CD4-positive, alpha-beta T cell treated with Interleukin-6 at 100 ng/mL for 8 hours (primary cell): ENCODE measurements at places on chromosomes 5 and 9.

GRCh38 chr9:134132208-134132870, 3.5 kb upstream of the WDR5 start:
- no peak for DNase-seq

GRCh38 chr9:16401701-16402100, 468.8 kb downstream of the BNC2 start:
- no peak for DNase-seq

DNA sequence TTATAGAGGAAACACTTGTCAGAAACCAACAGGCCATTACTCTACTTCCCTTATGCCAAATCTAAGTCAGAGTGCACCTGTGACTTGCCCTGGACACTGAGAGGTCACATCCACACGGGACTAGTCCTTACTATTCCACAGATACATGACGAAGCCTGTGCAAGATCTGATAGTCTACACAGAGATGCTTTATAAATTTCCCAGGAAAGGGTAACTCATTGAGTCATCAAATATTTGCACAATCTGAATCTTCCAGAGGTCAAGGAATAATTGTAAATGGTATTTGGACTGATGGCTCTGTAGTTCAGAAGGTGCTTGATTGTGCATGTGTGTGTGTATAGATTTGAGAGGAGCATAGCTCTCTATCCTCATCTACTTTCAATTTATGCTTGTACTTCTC, 55.2 kb upstream of the JAK2 start:
- DNase-seq, result no peak

DNA sequence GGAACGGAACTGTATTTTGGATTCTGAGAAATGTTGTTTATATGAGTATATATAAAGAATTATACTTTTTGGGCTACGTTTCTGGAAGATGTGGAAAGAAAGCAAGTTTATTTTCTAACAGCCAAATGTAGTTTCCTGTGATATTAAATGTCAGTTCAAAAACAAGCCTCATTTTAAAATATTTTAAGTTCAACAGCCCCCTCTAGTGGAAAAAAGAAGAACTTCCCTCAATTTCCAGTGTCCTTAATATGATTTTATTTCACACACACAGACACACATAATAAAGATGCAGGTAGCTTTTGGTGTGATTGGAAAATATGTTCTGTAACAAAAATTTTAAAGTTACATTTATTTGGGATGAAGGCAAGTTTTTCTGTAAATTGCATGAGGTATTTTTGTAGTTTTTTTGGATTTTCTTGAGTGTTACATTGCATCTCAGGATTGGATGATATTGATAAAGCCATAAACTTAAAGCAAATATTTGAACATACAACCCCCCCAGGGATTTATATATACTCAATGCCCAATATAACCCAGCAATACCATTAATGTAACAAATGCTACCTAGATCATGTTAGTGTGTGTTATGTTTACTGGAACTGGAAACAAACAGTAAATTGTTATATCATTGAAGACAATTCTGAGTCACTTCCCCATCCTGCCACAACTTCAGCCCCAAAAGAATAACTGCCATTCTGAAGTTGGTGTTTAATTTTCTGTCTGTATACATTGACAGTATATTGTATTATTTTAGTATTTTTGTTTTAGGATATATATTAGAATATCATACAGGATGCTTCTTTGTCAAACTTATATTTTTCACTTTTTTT, 54.0 kb downstream of the CCDC171 start:
- peak; percentile 50 for DNase-seq

- no peak for DNase-seq
Observed at GRCh38 chr9:31839273-31839672, 545.2 kb upstream of the ACO1 start.

DNA sequence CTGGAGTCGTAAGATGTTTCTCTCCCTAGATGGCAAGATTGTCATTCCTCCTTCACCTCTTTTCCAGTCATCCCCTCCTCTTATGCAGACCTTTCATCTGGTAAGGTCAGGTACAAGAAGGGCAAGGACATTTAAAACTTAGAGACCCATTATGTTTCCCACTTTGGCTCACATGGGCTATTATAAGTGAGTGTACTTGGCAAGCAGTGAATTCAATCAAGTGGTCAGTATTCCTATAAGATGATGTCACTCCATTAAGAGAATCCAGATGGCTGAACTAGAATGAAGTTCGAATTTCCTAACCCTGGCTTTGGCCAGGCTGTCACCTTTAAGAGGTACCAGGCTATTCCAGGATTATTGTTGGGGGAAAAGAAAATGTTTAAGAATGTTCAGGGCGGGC, 32.2 kb downstream of the ZNF131 start:
- no peak for DNase-seq

DNA sequence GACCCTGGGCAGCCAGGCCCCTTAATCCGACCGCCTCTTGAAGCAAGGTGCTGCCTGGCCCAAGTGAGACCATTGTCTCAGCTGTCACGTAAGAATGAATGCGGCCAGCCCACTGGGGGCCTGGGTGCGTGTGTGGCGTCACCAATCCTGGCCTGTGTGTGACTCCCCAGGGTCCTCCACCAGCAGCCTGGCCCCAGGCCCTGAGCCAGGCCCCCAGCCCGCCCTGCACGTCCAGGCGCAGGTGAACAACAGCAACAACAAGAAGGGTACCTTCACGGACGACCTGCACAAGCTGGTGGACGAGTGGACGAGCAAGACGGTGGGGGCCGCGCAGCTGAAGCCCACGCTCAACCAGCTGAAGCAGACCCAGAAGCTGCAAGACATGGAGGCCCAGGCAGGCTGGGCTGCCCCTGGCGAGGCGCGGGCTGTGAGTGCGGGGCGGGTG, 124.2 kb downstream of the WNK2 start:
- DNase-seq, result no peak

DNA sequence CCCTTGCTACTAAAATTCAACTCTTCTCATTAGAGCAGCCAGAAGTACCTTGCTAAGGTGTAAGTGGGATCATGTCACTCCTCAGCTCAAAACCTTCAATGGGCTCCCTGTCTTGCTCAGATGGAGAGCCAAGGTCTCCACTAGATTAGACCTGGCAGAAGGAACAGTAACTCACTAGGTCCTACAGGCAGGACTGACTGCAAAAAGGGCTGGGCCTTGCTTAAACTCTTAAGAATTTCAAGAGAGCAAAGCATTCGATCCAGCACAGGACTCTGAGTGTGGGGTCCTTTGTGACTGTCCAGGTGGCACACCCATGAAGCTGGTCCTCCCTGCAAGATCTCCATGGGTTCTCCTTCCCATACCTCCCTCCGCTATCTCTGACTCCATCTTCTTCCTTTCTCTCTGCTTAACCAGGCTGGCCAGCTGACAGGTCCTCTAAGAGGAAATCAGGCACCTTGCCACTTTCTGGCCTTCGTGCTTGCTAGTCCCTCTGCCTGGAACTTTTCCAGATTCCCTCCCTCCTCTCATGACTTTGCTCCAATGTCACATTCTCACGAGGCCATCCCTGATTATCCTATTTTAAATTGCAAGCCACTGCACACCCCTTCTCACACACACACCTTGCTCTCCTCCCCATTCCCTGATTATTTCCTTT, 70.2 kb downstream of the BASP1 start:
- DNase-seq, result no peak

GRCh38 chr5:160183075-160183474, 46.2 kb upstream of the FABP6 start:
- DNase-seq, result no peak

DNA sequence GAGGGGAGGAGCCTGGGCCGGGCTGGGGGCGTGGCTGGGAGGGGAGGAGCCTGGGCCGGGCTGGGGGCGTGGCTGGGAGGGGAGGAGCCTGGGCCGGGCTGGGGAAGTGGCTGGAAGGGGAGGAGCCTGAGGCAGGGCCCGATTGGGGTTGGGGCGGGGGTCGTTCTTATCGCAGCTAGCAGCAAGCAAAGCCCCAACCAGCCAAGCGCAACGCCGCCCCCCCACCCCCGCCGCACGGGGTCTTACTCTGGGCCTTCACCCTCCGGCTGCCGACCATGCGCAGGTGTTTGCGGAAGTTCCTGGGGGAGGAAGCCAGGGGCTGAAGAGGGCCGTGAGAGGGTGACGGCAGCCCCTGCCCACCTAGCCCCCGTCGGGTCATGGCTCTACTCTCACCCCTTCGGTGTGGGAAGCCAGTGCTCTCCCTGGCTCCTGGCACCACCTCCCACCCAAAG, 5.0 kb downstream of the NSMF start:
- no peak for DNase-seq

GRCh38 chr9:22097707-22098106, 88.6 kb upstream of the CDKN2B start:
- DNase-seq, result no peak

- no peak for DNase-seq
Observed at GRCh38 chr5:156892223-156892622, 42.1 kb downstream of the PPP1R2B start.

DNA sequence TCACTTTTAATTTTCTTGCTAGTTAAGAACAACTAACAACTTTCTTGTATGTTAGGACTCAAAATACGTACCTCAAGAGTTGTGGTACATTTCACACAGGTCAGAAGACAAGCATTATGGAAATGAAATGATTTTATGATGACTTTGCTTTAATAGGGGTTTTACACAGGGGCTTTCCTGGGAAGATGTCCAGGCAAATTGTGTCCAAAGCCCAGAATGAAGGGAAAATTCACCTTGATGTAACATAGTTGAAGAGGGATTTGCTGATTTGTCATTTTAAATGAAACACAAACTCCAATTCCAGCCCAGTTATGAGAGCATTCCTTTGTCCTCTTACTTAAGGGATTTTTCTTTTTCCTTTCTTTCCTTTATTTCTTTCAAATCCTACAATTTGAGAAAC, 89.2 kb downstream of the ARL15 start:
- no peak for DNase-seq

- DNase-seq, result peak; percentile 13
Observed at GRCh38 chr9:21357479-21358460, 7.1 kb upstream of the IFNA6 start.

- peak; percentile 29 for DNase-seq
Observed at GRCh38 chr5:178590141-178590923, at the start of gene COL23A1. TSS of gene COL23A1 (minus strand) at chr5:178590393.

- no peak for DNase-seq
Observed at GRCh38 chr9:109574061-109574882, 76.2 kb upstream of the PTPN3 start.

DNA sequence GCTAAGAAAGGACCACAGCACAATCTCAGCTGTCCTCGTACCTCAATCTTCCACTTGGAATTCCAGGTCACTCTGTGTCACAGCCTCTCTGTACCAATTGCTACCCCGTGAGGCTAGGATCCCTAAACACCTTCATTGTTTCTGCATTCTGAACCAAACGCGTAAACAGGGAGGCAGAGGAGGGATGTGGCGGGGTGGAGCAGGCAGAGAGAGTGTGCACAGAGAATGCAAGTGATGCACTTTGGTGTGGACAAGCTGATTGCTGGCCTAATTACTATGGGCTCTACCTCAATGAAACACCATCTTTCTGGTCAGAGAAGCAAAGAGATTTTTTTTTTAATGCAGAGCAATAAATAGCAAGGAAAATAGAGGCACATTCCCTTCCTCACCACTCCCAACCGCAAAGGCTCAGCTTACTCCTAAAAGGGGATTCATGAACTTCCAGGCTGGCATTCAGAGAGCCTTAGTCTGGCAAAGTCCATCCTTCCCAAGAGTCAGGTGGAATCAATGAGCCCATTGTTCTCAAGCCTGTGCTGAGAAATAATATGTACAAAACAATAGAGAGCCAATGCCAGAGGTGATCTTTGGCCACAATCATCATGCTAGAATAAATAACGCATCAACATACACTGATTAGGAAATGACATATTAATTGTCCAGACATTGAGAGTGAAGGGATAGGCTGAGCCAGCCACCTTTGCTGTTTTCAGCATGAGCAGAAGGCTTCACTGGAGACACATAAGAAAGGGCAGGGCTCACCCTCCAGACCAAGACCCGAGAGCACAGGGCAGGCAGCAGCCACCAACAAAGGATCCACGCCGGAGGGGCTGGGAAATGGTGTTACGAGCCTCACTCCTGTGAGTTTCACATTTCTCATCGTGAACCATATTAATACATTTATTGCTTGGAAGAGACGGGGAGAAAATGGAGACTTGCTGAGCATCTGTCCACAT, 278.8 kb downstream of the ENC1 start:
- no peak for DNase-seq

- DNase-seq, result peak; percentile 27
Observed at GRCh38 chr9:32551276-32552051, 663 bp upstream of the SMIM27 start.

GRCh38 chr5:66436721-66437120, 159.5 kb upstream of the MAST4 start:
- DNase-seq, result no peak

DNA sequence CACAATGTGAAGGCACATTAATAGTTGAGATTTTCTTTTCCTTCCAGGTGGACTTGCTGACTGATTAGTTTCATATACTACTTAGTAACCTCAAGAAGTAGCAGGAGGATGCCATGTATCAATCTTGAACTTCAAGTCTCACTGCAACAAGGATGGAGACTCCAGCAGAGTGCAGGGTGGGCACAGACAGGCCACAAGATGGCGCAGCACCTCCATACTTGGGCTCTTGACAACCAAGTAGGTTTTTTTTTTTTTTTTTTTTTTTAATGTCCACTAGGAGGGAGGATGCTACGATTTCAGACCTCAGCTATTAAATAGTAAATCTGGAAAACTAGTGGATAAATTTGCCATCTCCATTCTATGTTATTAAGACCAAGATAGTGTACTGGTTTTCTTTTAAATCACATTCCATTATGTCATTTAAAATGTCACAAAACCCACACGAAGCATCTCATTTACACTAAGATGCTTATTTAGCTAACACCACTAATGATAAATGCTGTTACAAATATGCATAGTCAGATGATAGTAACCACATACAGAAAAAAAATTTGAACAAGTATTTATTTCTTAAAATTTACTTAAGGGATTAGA, 58.6 kb downstream of the IL6ST start:
- peak; percentile 76 for DNase-seq

DNA sequence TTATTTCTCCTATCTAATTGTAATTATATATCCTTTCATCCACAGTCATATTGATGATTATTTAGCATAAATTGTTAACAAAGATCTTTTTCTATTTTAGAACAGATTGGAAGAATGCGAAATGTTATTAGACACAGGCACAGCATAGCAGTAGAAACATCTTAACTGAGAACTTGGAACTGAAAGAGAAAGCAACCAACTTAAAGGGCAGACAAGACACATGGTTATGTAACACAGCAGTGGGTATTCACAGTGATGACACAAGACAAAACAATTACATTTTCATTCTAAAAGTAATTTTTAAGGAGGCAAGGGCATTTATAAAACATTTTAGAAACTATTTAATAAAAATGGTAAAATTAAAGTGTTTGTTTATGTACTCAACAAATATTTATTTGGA, 57.7 kb upstream of the MEF2C start:
- DNase-seq, result no peak

GRCh38 chr9:135422341-135422944, 57.1 kb upstream of the PPP1R26 start:
- no peak for DNase-seq

GRCh38 chr5:111415053-111415452, 97.3 kb downstream of the STARD4 start:
- no peak for DNase-seq

- peak; percentile 79 for DNase-seq
Observed at GRCh38 chr5:177431317-177432142, 5.1 kb downstream of the GRK6 start.
